ENCODE measurements at places on chromosomes 13 and 19.
A peak's percentile ranks its signal among the peaks of the same experiment; 100 is the strongest.

DNA sequence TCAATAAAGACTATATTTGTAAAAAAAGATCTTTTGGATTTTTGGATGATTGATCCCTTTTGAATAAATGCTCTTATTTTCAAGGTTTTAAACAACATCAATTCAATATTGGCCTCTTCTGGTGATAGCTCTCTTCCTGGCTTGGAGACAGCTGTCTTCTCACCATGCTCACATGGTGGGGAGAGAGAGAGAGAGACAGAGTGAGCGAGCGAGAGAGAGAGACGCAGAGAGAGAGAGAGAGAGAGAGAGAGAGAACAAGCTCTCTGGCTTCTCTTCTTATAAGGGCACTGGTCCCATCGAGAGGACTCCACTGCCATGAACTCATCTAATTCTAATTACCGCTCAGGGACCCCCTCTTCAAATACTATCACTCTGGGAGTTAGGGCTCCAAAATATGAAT, 32.1 kb upstream of the FARP1 start:
- no peak for DNase-seq

DNA sequence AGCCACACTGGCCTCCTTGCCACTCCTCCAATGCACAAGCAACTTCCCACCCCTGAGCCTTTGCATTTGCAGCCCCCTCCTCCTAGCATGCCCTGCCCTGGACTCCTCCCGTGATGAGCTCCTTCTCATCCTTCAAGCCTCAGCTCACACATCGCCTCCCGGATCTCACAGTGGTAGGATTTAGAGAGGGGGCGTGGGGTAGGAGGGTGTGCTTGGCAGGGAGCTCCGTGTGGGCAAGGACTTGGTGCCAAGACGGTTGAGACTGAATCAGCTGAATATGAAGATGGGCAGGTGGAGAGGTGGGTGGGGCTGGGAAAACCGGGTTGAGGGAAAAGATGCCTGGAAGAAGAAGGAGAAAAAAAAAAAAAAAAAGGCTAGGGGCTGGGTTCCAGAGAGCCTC, 48.4 kb upstream of the ZNRF4 start:
- DNase-seq = no peak

DNA sequence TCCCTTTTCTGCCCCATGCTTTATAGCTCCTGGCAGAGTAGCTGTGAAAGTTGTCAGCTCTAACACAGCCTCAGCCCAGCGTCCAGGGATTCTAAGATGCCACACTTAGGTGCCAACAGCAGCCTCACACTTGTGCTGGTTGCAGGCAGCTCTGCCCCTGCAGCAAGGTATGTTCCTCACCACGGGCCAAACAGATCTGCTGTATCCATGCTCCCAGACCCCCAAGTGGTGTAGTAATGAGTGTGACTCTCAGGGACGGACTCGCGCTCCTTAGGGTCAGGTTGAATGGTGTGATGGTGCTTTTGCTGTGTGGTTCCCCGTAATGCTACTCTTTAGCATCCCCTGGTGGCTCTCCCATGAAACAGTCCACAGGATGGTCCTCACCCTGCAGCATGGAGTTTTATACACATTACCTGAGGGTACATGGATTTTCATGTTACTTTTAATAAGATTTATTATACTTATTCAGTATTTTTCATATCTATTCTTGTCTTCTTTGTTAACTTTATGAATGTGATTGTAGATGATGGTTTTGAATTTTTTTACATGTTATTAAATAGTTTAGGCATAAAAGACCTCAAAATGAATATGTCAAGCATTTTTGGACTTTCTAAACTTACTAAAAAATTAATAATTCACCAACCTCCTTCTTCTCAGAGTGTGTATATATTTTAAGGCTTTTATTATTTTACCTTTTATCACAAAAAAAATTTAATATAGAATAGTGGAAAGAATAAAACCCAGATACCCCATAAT, 232.5 kb downstream of the SLC7A1 start:
- peak; percentile 39 for DNase-seq

DNA sequence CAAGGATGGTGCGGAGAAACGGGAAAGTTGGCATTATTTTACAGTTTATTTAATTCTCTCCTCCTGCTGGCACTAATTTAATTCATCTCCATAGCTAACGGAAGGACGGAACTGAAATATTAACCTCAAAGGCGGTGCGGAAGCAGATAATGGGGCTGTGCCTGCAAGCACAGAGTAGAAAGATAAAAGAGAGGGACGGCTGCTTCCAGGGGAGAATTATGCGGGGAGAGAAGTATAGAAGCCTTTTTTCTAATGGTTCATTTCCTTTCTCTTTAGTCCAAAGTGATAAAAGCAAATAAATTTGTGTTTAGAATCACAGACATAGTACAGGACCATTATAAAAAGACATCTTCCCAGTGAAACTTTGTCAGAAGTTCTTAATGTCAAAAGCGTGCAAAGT, 34.5 kb upstream of the UQCRFS1 start:
- no peak for DNase-seq

GRCh38 chr19:53432088-53432661, 391 bp downstream of the ZNF761 start:
- DNase-seq = no peak

- DNase-seq = no peak
These were observed 51.1 kb upstream of the CYP4F8 start for GRCh38 chr19:15563931-15564330.

- DNase-seq = no peak
These were observed 340.6 kb upstream of the KLHL1 start for GRCh38 chr13:70448820-70449219.

- DNase-seq = no peak
These were observed 221.5 kb upstream of the TSHZ3 start for GRCh38 chr19:31570718-31571117.

DNA sequence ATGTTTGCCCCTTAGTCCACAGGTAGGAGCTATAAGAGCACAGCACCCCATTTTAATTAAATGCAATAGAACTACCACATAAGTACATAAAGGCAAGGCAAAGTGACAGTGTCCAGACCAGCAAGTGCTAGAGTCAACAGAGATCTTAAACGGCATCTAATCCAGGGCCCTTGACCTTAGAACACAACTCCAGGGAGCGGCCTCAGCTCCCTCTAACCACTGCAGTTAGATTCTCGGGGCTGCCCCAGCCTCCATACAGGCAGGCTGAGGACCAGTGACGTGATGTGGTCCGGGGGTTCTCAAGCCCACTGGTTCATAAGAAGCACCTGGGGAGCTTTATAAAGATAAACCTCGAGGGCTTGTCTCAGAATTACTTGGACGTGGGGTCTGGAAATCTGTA, 10.0 kb upstream of the ATP12A start:
- DNase-seq = no peak

DNA sequence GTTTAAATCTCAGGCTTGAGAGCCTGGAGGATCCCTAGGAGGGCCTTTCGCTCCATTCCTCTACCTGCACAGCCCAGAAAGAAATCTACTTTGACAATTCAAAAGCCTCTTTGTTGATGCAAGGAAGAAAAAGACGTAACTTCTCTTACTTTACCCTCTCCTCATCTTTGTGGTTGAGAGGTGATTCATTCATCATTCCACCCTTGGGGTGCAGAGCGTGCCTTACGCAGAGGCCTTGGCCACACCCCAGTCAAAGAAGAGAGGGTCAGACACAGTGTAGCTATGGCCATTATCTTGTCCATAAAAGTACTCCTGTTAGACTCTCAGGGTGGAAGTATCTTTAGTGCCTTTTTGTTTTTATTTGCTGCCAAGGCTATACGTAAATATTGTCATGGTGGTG, 184.0 kb downstream of the IRS2 start:
- DNase-seq = no peak

GRCh38 chr19:19087676-19088075, 23.9 kb downstream of the SLC25A42 start:
- DNase-seq = no peak

DNA sequence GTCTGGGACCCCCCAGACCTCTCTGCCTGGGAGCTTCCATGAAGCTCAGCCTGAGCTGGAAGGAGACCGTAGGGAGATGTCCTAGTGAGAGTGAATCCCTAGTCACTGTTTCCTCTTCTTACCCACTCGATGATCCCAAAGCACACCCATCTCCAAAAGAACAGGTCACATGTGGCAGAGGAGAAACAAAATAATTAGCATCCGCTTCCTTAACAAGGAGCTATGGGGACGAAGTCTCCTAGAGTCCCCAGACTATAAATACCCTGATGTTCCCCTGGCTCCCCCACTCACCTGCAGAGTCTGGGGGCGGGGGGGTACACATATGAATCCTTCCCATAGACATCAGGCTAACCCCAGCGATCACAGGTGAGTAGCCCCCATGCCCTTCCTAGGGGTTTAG, at the start of gene OR1I1:
Gene OR1I1 (plus strand): TSS at position 301 of the 400 bp plus-strand sequence. CDS start 4,855 bp downstream, outside the sequence.
- DNase-seq = no peak

- no peak for DNase-seq
These were observed 319.2 kb upstream of the PCDH9 start for GRCh38 chr13:67549331-67549730.

DNA sequence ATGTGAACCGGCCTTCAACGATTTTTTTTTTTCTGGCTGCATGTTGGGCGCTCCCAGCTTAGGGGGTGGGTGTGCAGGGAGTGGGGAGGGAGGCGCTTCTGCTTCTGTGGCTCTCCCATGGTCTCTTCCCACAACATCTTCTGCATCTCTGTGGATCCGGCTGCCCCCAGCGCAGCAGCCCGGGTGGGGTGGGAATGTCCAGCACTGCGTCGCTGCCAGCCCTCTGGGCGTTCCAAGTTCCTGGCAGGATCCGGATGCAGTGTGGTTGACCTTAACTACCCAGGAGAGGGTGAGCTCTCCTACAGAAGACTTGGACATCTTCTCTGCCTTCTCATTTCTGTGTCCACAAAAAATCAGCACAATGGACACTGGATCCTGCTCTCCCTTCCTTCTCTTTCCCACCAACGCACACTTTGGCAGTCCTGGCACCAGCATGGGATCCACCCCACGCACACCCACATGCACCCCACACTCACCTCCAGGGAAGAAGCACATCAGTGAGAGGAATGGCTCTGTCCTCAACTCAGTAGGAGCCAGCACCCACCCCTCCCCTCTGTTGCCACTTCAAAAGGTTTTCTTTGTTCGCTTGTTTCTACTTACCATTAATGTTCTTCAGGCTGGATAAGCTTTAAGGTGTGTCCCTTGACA, 177.3 kb downstream of the COL4A1 start:
- DNase-seq = no peak

- no peak for DNase-seq
These were observed 21.3 kb downstream of the MBD3L2B start for GRCh38 chr19:6999933-7000332.

DNA sequence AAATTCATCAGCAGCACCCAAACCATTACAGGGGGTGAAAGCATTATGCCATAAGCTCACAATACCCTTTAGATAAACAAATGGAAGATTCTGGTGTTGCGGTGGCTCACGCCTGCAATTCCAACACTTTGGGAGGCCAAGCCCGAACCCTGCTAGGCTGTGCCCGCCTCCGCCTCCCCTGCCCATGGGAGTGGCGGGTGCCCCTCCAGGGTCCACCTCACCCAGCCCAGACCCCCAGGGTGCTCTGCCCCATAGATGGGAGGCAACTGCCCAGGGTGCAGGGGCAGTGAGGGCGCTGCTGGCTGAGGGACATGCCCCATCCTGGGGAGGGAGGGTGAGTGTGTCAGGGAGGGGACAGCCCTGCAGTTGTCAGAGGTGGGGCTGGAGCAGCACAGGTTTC, 10.0 kb upstream of the SIGLECL1 start:
- DNase-seq = no peak

DNA sequence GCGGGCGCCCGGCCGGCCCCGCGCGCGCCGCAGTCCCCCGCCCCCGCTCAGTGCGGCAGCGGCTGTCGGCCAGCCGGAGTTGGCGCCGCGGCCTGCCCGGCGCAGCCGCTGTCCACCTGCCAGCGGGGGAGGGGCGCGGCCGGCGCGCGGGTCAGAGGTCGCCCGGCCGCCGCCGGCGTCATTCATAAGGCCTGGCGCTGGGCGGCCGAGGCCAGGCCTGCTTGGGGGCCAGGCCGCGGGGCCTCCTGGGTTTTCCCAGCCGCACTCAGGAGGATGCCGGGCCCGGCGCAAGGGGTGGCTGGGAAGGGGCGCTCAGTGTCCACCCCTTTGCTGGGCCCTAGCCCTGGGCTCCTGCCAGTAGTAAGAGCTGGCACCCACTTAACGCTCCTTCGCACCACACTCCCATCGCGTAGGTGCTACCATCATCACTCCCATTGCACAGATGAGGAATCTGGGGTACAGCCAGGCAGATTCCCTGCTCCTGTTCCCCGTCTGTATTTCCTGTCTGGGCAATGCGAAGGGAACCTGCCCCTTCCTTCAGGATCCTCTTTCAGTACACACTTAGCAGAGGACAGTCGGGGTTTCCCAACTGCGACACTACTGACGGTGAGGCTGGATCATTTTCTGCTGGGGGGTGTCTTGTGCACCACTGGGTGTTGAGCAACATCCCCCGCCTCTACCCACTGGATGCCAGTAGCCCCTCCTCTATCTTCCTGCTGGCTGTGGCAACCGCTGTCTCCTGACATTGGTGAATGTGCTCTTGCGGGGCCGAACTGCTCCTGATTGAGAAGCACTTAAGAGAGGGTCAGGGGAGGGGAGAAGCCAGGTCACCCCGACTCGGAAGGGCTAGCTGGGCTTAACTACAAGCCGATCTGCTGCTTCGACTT, 846 bp upstream of the PRKACA start:
- no peak for DNase-seq

DNA sequence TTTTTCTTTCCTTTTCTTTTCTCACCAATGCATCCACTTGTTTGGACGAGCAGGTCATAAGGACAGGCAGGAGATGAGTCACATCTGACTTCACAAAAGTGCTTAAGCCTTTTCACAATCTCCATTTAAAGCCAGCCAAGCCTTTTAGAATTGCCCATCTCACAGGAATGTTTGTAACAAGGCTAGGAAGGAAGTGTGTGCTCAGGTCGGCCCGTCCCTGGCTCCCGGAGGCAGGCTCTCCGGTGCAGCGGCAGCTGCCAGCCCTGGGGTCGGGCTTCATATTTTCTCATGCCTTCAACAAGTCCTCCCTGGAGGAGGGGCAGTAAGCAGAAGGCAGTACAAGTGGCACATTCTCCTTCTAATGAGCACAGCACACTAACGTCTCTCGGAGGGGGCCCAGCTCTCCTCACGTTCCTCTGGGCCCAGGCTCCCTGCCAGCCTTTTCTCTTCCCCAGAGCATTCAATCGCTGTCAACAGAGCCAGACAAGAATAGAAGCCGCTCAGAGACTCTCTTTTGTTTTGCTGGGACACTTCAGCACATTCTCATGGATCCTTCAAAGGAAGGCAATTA, 180.5 kb downstream of the COL4A1 start:
- DNase-seq = no peak

GRCh38 chr19:11361037-11361770, 6.0 kb downstream of the PLPPR2 start:
- no peak for DNase-seq

Measured in NCI-H524 treated with DMSO at 0.1 percent for 48 hours (cell line).